ENCODE measurements at places on chromosomes 4 and X.
A peak's percentile ranks its signal among the peaks of the same experiment; 100 is the strongest.

- DNase-seq = no peak
Observed at GRCh38 chr4:165967486-165967885, 94.4 kb downstream of the TLL1 start.

DNA sequence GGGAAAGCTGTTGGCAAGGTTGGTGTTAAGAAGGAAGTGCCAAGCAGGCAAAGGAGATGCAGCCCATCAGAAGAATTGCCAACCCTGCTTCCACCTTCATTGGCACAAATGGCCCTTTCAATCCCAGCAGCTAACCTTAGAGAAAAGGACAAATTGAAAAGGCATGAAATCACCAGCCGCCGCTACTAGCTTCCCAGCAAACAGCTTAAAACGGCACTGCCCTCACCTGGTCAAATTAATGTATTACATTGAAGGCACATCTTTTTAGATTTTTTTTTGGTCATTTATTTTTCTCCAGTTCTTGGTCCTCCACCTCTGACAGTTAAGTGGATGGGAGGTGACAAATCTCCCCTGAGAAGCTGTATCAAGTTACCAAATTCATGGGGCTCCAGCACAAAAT lies 51.0 kb upstream of the NHSL2 start:
- DNase-seq = no peak

DNA sequence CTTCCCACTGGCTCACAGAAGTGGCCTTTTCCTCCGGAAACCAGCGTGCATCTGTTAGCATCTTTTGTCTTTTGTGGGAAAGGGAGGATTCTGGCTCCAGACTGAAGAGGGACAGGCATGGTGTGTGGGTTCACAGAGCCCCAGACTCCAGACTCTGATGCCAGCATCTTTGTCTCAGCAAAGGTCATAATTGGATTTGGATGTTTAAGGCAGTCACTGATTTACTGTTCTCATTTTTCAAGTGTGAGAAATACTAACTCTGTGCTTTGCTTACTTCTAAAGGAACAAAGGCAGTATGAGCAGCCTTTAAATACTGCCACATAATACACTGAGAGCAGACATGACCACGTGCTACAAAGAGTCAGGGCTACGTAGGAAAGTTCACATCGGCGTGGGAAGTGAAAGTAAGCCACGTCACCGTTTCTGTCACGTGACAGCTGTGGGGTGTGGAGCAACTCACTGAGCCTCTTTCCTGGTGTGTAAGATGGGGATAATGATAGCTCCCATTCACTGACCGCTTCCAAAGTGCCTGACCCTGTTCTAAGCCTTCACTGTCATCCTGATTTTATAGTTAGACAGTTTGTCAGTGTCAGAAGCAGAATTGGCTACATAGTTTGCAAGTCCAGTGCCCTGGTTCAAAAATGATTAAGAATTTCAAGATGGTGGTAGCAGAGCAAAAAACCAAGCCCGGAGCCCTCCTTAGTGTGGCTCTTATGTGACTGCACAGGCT lies 24.8 kb upstream of the TMSB4X start:
- DNase-seq = no peak

DNA sequence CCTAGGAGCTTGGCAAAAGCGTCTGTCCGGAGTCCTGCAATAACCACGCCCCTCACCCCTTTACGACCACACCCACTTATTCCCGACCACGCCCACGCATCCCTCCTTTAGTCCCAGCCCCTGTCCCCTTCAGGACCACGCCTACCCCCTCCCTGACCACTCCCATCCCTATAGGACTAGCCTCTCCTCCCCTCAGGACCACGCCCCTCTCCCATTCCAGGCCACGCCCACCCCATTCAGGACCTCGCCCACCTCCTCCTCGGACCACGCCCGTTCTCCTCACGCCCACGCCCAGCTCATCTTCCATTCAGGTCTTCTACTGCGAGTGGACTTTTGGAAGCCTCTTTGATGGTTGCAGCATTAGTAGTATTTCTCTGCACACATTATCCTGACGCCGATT lies 131.2 kb upstream of the STX18 start:
- DNase-seq = peak; percentile 65

DNA sequence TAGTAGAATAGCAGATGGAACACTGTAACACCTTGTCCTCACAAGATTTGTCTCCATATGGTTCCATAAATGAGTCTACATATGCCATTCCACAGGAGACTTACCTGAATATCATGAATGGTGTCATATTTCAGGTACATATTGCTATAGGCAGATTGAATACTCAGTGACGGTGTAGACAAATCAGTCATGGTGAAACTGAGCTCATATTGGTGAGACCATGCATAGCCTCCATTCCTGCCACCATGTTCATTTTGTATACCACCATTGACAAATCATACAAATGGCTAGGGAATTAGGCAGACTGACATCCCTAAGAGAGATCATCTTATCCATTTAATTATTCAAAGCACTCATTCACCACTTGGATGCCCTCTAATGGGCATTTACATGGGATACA lies 38.0 kb upstream of the SPP1 start:
- no peak for DNase-seq

- DNase-seq = no peak
Observed at GRCh38 chr4:93825551-93826216, 2.9 kb upstream of the ATOH1 start.

DNA sequence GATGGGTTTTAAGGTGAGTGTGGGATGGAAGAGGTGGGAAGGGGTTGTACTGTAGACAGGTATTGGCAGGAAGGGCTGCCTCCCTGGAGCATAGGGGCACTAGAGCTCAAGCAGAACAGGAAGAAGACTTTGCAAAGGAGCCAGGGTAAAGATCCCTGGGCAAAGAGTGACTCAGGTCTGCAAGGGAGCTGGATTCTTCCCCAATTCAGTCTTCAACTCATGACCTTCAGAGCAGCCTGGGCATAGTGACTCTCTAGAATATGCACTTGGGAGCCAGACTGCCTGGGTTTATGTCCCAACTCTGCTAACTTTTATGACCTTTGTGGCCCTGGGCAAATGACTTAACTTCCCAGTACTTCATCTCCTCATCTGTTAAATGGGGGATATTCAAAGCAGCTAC lies 4.0 kb downstream of the LONRF3 start:
- DNase-seq = no peak

DNA sequence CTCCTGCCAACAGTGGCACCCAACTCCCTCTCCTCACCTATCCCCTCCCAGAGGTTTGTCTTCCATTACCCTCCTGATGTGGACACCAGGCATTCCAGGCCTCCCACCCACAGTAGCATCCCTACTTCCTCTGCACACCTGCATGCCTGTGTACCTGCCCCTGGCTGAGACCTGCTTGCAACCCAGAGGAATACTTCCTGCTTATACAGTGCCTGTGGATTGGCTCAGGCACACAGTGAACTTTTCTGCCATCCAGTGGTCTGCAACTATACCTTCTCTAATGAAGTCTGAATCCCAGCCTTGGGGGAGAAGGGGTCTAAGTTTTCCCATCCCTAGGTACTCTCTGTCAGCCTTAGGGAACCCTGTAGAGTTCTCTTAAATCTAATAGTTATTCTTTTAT lies 169.9 kb downstream of the IQCM start:
- no peak for DNase-seq

DNA sequence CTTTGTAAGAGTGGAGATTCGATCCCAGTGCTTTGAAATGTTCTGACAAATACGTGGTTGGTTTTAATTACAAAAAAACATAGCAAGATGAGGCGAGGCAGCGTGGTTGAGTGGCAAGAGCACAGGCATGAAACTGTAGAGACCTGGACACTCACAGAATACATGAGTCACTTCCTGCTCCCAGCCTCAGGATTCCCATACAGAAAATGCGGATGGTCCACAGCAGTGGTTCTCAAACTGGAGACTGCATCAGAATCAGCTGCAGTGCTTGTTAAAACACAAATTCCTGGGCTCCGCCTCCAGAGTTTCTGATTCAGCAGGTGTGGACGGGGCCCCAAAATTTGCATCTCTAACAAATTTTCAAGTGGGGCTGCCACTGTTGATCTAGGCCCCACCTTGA lies 10.1 kb downstream of the OTOP1 start:
- DNase-seq = no peak

DNA sequence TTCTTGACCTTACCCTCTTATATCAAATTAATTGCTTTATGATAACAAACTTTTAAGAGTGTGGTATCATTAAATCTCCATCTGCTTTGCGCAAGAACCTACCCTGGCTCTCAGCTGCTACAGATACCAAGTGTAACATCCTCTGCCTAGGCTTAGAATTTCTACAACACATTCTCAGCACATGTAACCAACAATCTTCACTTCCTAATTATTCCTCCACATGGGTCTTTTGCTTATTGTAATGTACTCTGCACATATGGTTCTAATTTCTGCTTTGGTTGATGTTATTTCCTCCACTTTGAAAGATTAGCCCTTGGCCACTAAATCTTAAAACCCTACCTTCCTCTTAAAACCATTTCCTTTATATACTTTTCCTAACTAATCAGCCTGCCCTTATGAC lies 242.4 kb downstream of the ARHGAP24 start:
- DNase-seq = no peak

GRCh38 chr4:97585274-97585673 lies 558.0 kb downstream of the STPG2 start:
- no peak for DNase-seq

DNA sequence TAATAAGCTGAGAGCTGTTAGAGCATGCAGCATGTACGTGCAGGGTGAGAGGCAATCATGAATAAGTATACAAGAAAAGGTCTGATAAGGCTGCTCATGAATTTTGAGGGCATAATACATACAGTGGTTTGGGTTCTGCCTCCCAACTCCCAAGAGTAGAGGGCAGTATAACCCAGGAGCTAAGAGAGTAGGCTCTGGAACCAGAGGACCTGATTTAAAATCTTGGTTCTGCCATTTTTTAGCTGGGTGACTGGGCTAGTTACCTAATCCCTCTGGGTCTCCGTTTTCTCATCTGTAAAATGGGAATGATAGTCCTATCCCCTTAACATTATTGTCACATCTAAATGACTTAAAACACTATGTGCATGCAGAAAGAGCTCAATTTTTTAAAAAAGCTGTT lies 85.3 kb downstream of the LNX1 start:
- DNase-seq = no peak

- DNase-seq = no peak
Observed at GRCh38 chr4:128168701-128169100, 107.6 kb downstream of the LARP1B start.

DNA sequence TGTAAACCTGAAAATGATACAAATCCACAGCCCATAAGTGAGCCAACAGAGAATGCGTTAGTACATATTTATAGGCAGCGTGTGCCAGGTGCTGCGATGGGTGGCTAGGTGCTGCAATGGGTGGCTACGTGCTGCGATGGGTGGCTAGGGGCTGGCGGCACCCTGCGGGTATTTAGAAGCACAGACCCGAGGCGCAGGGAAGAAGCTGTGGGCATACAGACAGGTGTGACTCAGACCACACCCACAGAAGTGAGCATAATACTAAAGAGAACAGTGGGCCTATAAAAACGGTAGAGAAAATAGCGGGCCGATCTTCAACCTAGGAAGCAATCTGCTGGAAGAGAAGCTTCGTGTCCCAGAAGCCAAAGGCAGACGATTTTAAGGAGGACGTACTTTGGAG lies 81.1 kb downstream of the FAT1 start:
- DNase-seq = no peak

- DNase-seq = no peak
Observed at GRCh38 chr4:30840571-30840970, 120.4 kb downstream of the PCDH7 start.

DNA sequence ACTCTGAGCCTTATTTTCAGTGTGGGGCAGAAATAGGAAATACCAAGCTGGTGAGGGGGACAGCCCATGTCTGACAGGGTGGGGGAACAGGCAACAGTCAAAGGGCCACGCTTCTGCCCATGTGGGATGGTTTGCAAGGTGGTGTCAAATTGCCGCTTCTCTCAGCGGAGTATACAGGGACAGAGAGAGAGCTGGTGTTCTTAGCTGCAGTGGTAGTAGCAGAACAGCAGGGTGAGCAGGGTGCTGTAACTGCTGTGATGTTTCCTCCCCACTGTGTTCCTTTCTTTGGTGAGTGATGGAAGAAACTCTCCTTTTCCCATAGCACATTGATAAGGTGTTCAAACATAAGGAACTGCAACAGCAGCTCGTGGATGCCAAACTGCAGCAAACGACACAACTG lies 37.9 kb downstream of the RBBP7 start:
- no peak for DNase-seq

DNA sequence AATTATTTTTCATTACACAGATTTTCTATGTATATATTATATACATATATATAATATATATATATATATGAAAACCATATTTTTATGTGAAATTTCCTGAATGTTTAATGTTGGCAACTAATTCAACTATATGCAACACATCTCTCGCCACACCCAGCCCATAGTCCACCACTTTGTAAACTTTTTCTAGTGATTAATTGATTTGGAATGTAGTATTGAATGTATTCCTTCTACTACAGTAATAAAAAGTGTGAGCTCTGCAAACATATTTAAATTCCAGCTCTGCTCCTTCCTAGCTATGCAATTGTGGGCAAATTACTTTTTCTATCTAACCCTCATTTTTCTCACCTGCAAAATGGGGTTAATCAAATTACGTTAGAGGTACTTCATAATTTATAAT lies 187.8 kb downstream of the TEX11 start:
- DNase-seq = no peak

DNA sequence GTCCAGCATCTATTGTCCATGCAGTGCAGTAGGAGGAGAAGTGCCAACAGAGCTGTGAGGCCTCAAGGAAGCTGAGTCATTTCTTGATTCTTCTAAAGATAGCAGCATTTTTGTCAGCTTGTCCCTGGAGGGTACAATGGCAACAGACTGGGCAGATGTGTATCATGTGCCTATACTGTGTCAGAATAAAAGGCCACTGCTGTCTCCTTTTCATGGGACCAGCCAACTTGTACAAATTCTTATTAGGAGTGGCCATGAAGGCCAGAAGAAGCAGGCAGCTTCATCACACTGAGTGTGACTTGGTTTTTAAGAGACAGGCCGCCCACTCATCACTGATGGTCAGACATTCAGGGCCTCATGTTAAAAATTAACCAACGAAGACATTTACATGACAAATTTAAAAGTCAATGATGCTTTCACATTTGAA lies 185.0 kb upstream of the FAM241A start:
- DNase-seq = no peak

- DNase-seq = peak; percentile 31
Observed at GRCh38 chr4:77959566-77960338, 97.1 kb downstream of the MRPL1 start.

- DNase-seq = no peak
Observed at GRCh38 chrX:33447285-33447684, 235.9 kb upstream of the DMD start.

DNA sequence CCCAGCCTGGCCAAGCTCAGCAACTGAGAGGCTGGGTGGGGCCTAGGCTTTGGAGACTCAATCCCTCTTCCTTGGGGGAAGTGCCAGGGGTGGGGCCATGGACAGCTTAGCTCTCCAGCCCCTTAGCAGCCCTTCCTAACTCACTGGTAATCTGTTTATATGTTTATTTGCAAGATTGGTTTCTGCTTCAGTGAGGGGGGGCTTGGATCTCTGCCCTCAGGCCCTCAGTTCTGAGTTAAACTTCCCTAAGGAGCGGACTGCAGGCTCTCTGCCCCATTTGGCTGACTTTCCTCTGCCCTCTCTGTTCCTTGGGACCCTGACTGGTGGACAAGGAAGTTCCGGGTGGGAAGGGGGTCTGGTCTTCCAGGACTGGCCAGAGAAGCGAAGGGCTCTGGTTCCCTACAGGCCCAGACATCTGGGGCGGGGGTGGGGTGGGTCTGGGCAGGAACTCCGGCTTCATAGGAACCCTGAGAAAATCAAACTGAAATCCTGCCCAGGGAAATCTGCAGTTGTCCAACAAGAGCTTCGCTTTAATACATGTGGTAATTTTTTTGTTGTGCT lies 51.4 kb downstream of the NALF2 start:
- no peak for DNase-seq

Measured in NCI-H187 (cell line).